ENCODE measurements at places on chromosomes 6 and 20. TPM values are rescaled to one million over a fixed set of nuclear protein-coding genes. Genes with fewer than 3 reads are reported as not detected.

MLN gene
- total RNA-seq: not detected

SIRPB2 gene
- not detected for total RNA-seq

ADAM33 gene
- 15.3 TPM for total RNA-seq

CABLES2 gene
- 1.0 TPM for total RNA-seq

TAGAP gene
- not detected for total RNA-seq

CD109 gene
- 46.1 TPM for total RNA-seq

BHLHE23 gene
- not detected for total RNA-seq

GLYATL3 gene
- not detected for total RNA-seq

GNAS-AS1 gene
- total RNA-seq: 0.72 TPM

CCR6 gene
- not detected for total RNA-seq

CCN6 gene
- total RNA-seq: 0.10 TPM

SLC32A1 gene
- not detected for total RNA-seq

BPIFB1 gene
- total RNA-seq: 0.07 TPM

PLA2G7 gene
- total RNA-seq: not detected
